Stimulated activated CD8-positive, alpha-beta memory T cell treated with anti-CD3 and anti-CD28 coated beads, Interleukin-4, amount 100 ng/mL, for 1 hour (primary cell): ENCODE measurements at places on chromosomes 5 and 9.

- no peak for DNase-seq
These were observed 759.1 kb downstream of the PRELID2 start for GRCh38 chr5:145076040-145076439.

GRCh38 chr5:67331296-67331925 lies 134.8 kb upstream of the CD180 start:
- no peak for DNase-seq

DNA sequence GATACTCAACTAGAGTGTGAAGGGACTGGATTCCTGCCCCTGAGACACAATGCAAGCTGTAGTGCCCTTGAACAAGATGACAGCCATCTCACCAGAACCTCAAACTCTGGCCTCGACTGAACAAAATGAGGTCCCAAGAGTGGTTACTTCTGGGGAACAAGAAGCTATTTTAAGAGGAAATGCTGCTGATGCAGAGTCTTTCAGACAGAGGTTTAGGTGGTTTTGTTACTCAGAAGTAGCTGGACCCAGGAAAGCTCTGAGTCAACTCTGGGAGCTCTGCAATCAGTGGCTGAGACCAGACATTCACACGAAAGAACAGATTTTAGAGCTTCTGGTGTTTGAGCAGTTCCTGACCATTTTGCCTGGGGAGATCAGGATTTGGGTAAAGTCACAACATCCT lies 2.4 kb downstream of the ZNF483 start:
- DNase-seq: no peak

DNA sequence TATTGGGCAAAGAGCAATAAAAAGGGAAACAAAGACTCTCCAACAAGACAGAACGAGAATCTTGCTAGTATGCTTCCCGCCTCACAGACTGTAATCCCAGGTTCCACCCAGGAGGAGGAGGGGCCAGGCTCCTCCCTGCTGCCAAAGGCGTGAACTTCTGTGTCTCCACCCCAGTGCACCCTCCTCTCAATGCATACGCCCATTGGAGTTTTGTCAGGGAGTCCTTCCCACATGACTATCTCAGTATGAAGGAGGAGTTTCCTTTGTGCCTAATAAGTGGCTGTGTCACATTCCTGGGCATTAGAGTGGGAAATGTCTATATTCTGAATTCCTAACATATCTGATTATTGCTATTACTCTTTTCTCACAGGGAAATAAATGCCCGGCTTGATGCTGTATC lies 106.4 kb upstream of the DHFR start:
- DNase-seq: no peak

DNA sequence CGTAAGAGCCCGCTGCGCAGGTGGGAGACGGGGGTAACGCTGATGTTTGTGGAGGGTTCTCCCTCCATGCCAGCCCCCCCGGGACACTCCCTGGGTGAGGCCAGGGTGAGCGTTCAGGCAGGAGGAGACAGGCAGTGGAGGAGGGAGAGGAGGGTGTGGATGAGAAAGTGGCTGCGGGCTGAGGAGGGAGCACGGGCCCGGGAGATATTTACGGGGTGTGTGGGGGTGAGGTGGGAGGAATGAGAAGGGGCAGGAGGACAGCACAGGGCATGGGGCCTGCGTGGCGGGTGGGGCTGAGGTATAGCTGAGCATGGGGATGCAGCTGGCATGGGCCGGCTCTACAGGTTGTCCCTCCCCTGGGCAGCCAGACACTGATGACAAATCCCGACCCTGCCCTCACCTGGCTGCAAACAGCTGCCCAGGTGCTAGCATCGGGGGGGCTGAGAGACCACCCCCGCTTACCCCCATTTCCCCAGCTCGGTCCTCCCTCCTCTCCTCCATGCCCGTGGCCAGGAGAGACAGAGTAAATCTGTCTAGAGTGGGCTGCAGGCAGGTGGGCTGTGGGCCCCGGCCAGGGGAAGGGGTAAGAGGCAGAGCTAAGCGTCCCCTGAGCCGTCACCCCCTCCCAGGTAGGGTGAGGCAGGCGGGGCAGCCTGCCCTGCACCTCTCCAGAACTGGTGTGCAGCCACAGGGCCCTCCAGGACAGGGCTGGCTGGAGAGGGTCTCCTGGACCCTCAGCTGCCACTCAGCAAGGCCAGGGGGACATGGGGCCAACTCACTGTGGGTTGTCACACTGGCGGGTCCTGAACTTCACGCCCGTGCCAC lies 79.2 kb downstream of the ZNF354C start:
- no peak for DNase-seq

DNA sequence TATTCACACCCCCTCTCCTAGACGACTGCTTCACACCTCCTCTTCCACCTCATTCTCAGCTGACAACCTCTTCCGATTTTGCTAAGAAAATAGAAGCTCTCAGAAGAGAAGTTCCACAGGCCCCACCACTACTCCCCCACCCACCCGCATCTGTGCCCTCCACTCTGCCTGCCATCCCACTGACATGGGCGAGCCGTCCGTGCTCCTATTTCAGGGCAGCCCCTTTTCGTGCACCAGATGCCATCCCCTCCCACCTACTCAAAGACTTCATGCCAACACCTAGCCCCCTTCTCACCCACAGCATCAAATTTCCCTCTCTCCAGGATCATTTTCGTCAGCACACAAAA lies 34.6 kb upstream of the JADE2 start:
- DNase-seq: no peak

DNA sequence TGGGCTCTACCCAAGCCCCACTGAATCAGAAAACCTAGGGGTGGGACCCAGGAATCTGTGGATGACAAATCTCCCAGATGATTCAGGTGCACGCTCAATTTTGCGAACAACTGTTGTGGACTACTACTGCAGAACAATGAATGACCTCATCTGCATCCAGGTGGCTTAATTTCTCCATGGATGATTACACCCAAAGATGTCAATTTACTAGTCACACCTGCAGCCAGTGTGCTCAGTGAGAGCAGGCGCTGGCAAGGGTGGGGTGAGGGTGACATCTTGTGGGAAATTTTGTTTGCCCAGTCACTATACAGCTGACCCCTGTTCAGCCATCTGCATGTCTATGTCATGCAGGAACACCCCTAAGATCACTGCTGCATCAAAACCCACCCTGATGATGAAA lies 118.2 kb downstream of the ENTREP1 start:
- DNase-seq: no peak

GRCh38 chr5:124783794-124784193 lies 37.4 kb upstream of the ZNF608 start:
- no peak for DNase-seq

- DNase-seq: peak; percentile 28
These were observed 910 bp downstream of the TRIM14 start for GRCh38 chr9:98117984-98118639.

DNA sequence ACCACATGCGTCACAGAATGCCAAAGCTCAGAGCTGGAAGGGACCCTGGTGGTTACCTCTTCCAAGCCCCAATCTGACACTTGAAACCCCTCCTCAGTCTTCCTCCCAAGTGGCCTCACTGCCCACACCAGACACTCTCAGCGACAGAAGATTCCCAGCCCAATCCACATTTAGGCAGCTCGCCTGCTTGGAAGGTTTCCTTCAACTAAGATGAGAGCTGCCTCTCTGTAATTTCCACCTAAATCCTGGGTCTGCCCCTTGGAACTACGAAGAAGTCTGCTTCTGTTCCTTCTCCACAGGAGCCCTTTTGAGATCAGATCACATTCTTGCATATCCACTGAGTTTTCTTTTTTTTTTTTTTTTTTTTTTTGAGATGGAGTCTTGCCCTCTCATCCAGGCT lies 83.7 kb downstream of the PAX5 start:
- DNase-seq: no peak

GRCh38 chr9:88905506-88905905 lies 85.8 kb upstream of the S1PR3 start:
- DNase-seq: no peak

DNA sequence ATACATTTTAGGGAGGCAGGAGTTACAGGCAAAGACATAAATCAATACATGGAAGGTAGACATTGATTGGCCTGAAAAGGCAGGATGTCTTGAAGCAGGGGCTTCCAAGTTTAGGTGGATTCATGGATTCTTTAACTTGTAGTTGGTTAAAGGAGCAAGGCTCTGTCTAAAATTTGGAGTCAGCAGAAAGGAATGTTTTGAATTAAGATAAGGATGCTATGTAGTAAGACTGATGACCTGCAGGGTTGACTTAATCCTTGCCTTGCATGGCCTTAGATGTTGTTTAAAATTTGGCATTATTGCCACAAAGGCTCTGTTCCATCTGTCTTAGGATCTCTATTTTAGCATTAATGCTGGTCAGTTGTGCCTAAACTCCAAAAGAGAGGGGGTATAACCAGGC lies 171.3 kb downstream of the C5orf15 start:
- no peak for DNase-seq

DNA sequence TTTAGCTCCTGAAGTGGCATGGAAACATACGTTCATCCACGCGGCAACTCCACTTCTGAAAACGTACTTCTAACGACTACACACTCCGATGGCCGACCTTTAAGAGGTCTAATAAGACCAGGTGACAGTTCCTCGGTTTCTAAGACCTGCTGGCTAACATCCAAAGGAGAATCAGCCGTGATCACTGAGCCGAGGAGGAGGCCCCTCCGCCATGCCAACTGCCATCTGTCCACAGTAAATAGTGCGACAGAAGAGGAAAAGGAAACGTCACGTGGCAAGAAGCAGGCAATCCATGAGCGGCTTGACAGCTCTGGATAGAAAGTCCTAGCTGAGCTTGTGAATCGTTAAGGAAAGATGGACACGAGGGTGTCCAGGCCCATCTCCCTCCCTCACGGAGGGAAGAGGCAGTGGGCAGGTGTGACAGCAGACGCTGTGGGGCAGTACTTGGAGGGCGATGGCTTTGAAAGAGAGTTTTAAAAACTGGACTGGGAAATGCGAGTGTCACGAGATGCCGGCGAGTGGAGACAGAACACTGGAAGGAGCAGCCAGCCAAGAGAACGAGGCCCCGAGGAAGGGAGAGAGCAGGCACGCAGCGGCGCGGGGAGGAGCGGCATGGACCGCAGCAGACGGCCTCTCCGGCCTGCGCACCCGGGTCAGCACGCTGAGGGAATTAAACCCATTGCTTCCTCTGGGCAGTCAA lies 66.7 kb upstream of the TBC1D9B start:
- DNase-seq: no peak

GRCh38 chr5:42507451-42508097 lies 84.3 kb downstream of the GHR start:
- no peak for DNase-seq

DNA sequence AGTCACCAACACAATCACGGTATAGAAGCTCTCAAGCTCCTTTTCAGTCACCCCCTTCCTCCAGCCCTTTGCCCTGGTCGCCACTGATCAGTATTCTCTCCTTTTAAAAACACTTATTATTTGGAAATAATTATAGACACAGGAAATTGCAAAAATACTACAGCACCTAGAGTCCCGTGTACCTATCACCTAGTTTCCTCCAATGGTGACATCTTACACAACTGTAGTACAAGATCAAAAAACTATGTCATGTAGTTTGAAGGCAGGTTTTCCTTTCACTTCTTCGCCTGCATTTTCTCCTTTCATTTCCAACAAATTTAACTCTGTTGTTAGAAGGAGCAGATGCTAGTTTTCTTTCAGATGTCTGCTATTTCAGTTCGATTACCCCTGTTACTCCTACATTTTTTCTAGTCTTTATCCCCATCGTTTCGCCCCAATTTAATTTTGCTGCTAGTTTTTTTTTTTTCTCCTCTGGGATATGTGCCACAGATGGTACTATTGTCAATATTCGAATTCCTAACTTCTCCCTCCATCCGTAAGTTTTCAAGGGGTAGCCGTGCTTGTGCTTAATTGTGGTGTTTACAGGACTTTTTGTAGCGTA lies 612 bp upstream of the ATG10 start:
- no peak for DNase-seq

GRCh38 chr5:158487664-158488063 lies 612.1 kb downstream of the EBF1 start:
- no peak for DNase-seq

GRCh38 chr9:14097666-14098415 lies 216.1 kb downstream of the NFIB start:
- no peak for DNase-seq

- DNase-seq: no peak
These were observed 920 bp upstream of the SFXN1 start for GRCh38 chr5:175477440-175477839.

DNA sequence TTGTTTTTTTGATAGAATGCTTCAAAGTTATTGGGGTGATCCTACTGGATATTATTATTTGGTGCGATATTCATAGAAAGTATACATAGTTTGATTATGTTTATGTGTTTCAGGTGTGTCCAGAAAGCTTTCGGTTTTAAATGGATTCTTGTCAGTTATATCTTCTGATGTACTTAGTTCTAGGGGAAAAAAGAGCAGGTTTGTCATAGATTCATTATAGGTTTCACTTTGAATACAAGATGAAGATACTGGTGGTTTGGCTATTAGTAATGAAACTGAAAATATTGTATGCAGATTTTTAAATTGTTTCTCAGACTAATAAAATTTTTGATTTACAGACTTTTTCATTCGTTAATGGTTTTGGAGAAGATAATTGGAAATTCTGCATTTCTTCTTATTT lies 98.9 kb downstream of the MAN2A1 start:
- no peak for DNase-seq

DNA sequence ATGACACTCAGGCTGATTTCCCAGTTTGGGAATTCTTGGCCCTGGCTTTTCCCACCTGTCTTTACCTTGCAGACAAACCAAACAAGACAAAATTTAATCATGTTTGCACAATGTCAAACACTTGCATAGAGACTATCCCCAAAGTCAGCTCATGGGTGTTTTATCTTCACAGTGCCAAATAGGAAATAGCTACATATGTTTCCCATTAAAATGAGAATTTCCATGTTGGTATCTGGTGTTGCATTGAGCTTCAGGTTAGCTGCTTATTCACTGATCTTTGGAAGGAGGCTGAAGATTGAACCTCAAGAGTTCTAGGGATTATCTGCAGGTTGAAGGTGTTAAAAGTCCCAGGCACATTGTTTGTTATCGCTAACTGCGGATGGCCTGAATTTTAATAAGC lies 19.5 kb downstream of the MAP1B start:
- DNase-seq: no peak

DNA sequence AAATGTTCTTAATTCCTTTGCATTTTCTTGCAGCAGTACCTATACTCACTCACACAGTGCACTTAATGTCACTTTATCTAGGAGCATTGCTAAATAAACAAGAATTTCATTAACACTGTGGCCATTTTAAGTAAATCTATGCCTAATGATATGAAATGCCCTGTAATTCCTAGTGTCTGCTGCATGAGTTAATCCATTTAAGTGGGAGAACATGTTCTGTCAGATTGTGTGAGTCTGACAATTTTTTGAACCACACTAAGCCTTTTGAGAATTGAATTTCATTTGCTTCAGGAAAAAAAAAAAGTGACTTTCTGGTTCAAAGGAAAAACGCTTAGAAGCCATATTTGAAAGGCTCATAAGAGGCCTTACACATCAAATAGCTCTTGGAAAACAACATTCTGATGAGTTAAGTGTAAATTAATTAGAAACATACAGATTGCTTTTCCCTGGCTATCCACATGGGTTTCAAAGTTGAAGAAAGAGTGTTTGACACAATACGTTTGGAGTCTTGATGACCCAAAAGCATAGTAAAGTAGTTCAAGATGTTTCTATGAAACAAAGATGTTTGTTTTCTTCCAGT lies 446.7 kb upstream of the GRAMD2B start:
- no peak for DNase-seq
